Progenitor cell of endocrine pancreas (in vitro differentiated cells): ENCODE measurements at places on chromosomes 13 and 19. TPM values are rescaled to one million over a fixed set of nuclear protein-coding genes. Genes with fewer than 3 reads are reported as not detected.

The TMEM59L gene
- 5.0 and 6.4 TPM in 2 replicates for total RNA-seq

The APLP1 gene
- total RNA-seq, result 134 and 135 TPM in 2 replicates

The ATXN8OS gene
- total RNA-seq, result not detected in 2 replicates

DNA sequence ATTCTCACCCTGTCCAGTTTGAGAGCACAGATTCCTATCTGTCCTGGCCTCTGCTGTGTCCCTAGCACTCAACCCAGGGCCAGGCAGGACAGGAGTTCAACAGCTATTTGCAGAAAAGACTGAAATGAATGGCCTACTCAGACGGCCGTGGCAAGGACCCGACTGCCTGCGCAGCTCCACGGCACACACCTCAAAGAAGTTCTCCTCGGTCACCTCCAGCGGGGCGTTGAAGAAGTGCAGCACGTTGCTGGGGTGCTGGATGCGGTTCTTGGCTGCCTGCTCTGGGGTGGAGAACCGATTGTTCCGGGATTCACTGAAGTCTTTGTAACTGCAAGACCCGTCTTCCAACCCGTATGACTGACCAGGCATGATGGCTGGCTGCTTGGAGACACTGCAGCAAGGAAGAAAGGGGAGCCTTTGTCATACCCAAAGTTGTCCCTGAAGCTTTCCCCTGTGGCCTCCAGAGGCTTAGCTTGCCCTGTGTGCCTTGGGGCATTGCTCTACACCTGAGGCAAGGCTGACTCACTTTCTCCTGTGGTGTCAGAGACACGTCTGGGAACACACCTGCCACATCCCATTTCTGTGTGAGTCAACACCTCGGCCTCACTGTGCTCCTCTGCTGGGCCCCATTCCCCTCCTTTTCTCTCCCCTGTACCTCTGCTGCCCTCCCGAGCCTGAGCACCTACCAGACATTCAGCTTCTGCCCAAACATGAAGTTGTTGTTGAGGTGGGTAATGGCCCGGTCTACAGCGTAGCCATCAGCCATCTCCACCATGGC is 6.8 kb upstream of the ECH1 start:
- DNase-seq, result no peak
- peak overlapping the region; percentile 88 for H3K27ac ChIP-seq
- H3K27me3 ChIP-seq, result no peaks in the 10 kb centered on the region
- H3K4me3 ChIP-seq, result no peak overlapping the region

DNA sequence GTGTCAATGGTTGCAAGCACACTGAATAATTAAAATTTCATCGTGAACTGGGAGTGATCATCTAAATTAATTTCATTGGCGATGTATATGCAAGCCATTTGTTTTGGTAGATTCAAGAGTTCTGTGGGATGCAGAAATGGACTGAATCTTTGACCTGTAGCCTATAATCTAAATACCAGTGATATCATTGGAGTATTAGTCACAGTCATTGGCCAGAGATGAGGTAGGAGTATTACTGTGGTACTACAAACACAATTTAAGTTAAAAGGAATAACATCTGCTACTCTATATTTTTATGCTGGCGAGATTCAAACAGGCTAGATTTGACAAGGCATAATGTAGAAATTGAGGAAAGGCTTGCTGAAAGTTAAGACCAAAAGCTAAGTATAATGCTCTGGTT is 14.0 kb downstream of the FRY start:
- H3K4me1 ChIP-seq, result peaks cover 21% of the 10 kb centered on the region
- DNase-seq, result no peak
- H3K4me3 ChIP-seq, result no peak overlapping the region
- no peak overlapping the region for H3K27ac ChIP-seq
- no peaks in the 10 kb centered on the region for H3K27me3 ChIP-seq
- H3K36me3 ChIP-seq, result no peaks in the 10 kb centered on the region

GRCh38 chr13:75960538-75960994 is 324.4 kb downstream of the LMO7 start:
- no peak overlapping the region for H3K4me3 ChIP-seq
- H3K27ac ChIP-seq, result no peak overlapping the region
- H3K27me3 ChIP-seq, result peaks cover 16% of the 10 kb centered on the region
- H3K36me3 ChIP-seq, result no peaks in the 10 kb centered on the region

DNA sequence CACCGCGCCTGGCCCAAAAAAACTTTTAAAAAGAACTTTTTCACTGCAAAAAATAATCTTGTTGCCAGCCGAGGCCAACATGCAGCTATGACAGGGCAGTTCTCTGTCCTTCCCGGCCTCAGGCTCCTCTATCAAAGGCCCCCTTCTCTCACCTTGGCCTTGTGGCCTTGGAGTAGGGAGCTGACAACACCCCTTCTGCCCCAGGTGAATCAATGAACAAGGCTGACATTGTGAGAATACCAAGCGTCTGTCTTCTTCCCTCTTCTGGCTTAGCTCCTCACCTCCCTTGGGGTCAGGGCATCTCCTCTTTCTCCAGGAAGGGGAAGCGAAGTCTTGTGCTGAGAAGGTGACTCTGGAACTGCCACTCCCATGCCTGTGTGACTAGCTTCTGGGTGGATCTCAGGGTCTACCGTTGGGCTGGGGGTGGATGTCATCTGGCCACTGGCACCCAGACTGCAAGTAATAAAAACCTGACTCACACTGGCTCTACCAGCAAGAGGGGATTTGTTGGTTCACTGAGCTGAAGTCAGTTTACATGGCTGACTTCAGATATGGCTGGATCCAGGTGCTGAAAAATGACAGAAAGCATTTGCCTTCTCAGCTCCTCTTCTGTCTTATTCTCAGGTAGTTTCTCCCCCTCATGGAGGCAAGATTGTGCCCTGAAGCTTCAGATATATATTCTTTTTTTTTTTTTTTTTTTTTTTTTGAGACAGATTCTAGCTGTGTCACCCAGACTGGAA is 6.3 kb downstream of the C19orf38 start:
- H3K27ac ChIP-seq, result no peak overlapping the region
- no peaks in the 10 kb centered on the region for H3K27me3 ChIP-seq
- DNase-seq, result no peak
- H3K4me1 ChIP-seq, result no peaks in the 10 kb centered on the region

DNA sequence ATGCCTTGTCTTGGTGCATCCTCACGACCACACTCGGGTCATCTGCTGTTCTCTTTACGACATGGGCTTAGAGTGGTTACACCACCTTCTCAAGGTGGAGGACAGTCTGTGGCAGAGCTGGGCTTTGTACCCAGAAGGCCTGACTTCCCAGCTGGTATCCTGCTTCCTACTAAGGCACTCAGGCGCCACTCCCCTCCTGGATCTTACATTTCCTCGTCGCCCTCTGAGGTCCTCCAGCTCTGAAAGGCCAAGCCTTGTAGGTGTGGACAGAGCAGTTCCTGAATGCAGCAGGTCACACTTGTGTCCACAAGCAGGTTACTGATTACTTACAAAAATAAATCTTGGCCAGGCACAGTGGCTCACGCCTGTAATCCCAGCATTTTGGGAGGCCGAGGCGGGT is 11.9 kb downstream of the SYCE2 start:
- H3K36me3 ChIP-seq, result no peaks in the 10 kb centered on the region
- no peak overlapping the region for H3K4me3 ChIP-seq
- no peak for DNase-seq
- no peaks in the 10 kb centered on the region for H3K27me3 ChIP-seq
- peak overlapping the region; percentile 42 for H3K27ac ChIP-seq

- H3K36me3 ChIP-seq, result no peaks in the 10 kb centered on the region
- no peaks in the 10 kb centered on the region for H3K27me3 ChIP-seq
- DNase-seq, result no peak
Measured at GRCh38 chr13:58666331-58666730, 1034.8 kb downstream of the PCDH17 start.
